Large intestine (tissue), 12 donors: ENCODE measurements at places on chromosomes 2 and 18. TPM values are rescaled to one million over a fixed set of nuclear protein-coding genes. Genes with fewer than 3 reads are reported as not detected.

DNA sequence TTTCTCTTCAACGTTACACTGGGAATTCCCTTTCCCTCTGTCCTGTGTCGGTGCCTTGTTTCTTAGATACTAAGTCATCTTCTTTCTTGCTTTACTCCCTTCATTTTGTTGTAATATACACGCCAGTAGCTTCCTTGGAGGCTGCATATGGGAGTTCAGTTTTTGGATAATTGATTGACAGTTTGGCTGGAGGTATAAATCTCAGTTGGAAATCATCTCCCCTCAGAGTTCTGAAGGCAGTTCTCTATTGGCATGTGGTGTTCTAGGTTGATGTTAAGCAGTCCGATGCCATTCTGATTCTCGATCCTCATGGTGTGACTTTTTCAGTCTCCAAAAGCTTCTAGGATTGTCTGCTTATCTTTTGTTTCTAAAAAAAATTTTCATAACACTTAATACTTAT is 152.5 kb upstream of the GLI2 start:
- no peak for DNase-seq
- H3K27ac ChIP-seq: no peak overlapping the region
- H3K27me3 ChIP-seq: peaks cover 45% of the 10 kb centered on the region
- H3K4me3 ChIP-seq: no peak overlapping the region
- no peaks in the 10 kb centered on the region for H3K4me1 ChIP-seq
- H3K36me3 ChIP-seq: no peaks in the 10 kb centered on the region

DNA sequence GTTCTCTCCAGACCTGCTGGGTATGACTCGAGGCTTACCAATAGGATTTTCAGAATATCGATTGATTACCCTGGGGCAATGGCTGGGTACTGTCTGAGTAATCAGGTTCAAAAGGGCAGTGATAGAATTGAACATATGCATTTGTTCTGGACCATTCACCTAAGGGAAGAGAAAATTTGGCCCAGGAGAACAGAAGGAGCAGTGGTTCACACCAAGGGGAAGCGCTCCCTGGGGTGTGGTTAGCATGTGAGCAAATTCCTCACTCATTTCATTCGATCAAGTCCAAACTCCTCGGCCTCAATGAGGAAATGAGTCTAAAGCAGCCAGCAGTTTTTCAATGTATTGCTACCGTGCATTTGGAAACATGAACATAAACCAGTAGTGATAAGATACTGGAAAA is 55.6 kb downstream of the CYP26B1 start:
- H3K27ac ChIP-seq: no peak overlapping the region
- H3K4me3 ChIP-seq: no peak overlapping the region
- peaks cover 7% of the 10 kb centered on the region for H3K4me1 ChIP-seq

DNA sequence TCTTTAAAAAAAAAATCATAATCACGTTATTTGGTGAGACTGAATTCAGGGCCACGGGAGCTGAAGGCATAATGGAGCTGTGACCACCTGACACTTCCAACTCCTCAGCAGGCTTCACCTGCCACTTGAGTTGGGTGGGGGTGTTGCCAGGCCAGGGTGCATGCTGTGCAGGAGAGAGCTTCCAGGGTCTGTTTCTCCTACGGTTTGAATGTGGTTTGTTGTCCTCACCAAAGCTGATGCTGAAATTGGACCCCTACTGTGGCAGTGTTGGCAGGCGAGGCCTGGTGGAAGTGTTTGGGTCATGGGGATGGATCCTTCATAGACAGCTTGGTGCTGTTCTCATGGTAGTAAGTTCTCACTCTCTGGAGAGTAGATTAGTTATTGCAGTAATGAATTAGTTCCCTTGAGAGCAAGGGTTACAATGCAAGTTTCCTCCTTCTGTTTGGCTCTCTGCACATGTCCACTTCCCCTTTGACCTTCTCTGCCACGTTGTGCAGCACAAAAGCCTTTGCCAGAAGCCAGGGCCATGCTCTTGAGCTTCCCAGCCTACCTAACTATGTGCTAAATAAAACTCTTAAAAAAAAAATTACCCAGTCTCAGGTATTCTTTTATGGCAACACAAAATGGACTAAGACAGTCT is 38.3 kb upstream of the ANKRD44 start:
- peaks cover 14% of the 10 kb centered on the region for H3K4me1 ChIP-seq
- no peak for DNase-seq
- H3K36me3 ChIP-seq: no peaks in the 10 kb centered on the region
- H3K27me3 ChIP-seq: no peaks in the 10 kb centered on the region
- H3K27ac ChIP-seq: no peak overlapping the region
- H3K4me3 ChIP-seq: no peak overlapping the region

AKAIN1 gene
- 0.12 TPM for polyA plus RNA-seq

GRCh38 chr2:134123332-134123731 is 130.5 kb upstream of the MGAT5 start:
- H3K4me1 ChIP-seq: peaks cover 56% of the 10 kb centered on the region
- peak overlapping the region; percentile 78 for H3K27ac ChIP-seq
- no peaks in the 10 kb centered on the region for H3K36me3 ChIP-seq
- DNase-seq: peak; percentile 43
- no peaks in the 10 kb centered on the region for H3K27me3 ChIP-seq
- no peak overlapping the region for H3K4me3 ChIP-seq

DNA sequence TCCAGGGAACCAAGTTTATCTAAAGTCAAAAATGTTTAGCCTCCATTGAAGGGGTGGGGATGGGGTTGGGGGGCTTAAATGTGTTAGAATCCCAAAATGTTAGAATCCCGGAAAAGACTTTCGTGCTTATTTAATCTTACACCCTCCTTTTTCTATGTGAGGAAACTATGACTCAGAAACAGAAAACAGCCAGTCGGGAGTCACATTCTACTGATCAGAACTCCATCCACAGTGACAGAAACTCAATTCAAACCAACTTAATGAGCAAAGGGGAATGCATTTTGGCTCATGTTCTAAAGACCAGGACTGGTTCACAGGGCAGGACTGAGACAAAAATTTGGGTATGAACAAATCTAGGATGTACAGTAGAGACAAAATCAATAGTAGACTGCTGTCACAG is 31.9 kb upstream of the AFTPH start:
- no peak overlapping the region for H3K27ac ChIP-seq
- no peak for DNase-seq
- H3K4me3 ChIP-seq: no peak overlapping the region
- H3K36me3 ChIP-seq: no peaks in the 10 kb centered on the region
- no peaks in the 10 kb centered on the region for H3K27me3 ChIP-seq

GYPC gene
- 26.7 TPM for polyA plus RNA-seq

GRCh38 chr2:188726626-188727247 is 247.4 kb upstream of the COL3A1 start:
- no peak overlapping the region for H3K27ac ChIP-seq
- no peak overlapping the region for H3K4me3 ChIP-seq
- DNase-seq: no peak
- H3K36me3 ChIP-seq: no peaks in the 10 kb centered on the region
- no peaks in the 10 kb centered on the region for H3K27me3 ChIP-seq

- peak; percentile 5 for DNase-seq
- H3K27me3 ChIP-seq: no peaks in the 10 kb centered on the region
- H3K36me3 ChIP-seq: no peaks in the 10 kb centered on the region
- no peak overlapping the region for H3K27ac ChIP-seq
- H3K4me1 ChIP-seq: no peaks in the 10 kb centered on the region
These were observed 316.9 kb downstream of the TXNL1 start for GRCh38 chr18:56321470-56321869.

GRCh38 chr2:48756289-48756688 is 765 bp upstream of the LHCGR start:
- no peak overlapping the region for H3K4me3 ChIP-seq
- peaks cover 31% of the 10 kb centered on the region for H3K27me3 ChIP-seq
- peaks cover 5% of the 10 kb centered on the region for H3K4me1 ChIP-seq
- H3K27ac ChIP-seq: no peak overlapping the region

- H3K27me3 ChIP-seq: no peaks in the 10 kb centered on the region
- peak; percentile 53 for DNase-seq
- no peaks in the 10 kb centered on the region for H3K36me3 ChIP-seq
- peaks cover 58% of the 10 kb centered on the region for H3K4me1 ChIP-seq
- no peak overlapping the region for H3K4me3 ChIP-seq
These were observed 240.0 kb upstream of the NT5C1B start for GRCh38 chr2:18829251-18829902.

DNA sequence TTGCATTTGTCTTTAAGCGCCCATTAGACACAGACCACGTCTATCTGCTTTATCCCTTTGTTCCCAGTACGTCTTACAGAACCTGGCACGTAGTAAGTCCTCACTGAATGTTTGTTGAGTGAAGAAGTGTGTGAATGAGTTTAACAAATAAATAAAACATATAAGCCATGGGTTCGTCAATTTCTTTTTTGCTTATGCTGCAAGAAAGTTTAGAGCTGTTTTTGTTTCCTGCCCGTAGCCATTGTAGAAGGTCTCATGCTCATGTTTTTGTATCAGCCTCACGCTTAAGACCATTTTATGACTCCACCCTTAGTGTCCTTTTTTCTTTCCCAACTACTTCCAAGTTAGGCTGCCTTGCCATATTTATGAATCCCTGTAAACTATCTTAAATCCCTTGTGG is 2.5 kb downstream of the ADD2 start:
- peaks cover 60% of the 10 kb centered on the region for H3K27me3 ChIP-seq
- H3K36me3 ChIP-seq: no peaks in the 10 kb centered on the region
- H3K27ac ChIP-seq: no peak overlapping the region
- DNase-seq: no peak

DNA sequence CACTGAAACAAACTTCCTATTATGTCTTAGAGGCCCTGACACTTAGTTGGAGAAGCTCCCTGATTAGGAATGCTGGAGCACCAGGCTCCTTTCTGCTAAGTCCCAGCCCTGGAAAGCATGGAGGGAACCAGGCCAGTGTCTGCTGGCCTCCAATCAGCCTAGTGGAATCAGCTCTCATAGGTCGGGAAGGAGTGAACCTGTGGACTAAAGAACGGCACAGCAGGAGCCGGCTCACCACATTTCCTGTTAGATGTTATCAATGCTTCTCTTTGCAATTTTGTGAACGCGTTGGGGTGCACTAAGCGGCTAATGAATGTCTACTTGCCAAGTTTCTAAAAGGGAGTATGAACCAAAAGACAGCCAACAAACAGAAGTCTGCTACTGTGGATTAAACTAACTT is 296.6 kb downstream of the NAPG start:
- no peaks in the 10 kb centered on the region for H3K27me3 ChIP-seq
- no peaks in the 10 kb centered on the region for H3K36me3 ChIP-seq
- DNase-seq: no peak
- H3K4me3 ChIP-seq: no peak overlapping the region

GDF7 gene
- polyA plus RNA-seq: 0.13 TPM

- no peak for DNase-seq
- peaks cover 14% of the 10 kb centered on the region for H3K36me3 ChIP-seq
- no peaks in the 10 kb centered on the region for H3K4me1 ChIP-seq
- H3K27ac ChIP-seq: no peak overlapping the region
- H3K4me3 ChIP-seq: no peak overlapping the region
These were observed 20.0 kb downstream of the NAB1 start for GRCh38 chr2:190668892-190669291.

CAPG gene
- 40.7 TPM for polyA plus RNA-seq

DNAH6 gene
- 1.6 TPM for polyA plus RNA-seq

DNA sequence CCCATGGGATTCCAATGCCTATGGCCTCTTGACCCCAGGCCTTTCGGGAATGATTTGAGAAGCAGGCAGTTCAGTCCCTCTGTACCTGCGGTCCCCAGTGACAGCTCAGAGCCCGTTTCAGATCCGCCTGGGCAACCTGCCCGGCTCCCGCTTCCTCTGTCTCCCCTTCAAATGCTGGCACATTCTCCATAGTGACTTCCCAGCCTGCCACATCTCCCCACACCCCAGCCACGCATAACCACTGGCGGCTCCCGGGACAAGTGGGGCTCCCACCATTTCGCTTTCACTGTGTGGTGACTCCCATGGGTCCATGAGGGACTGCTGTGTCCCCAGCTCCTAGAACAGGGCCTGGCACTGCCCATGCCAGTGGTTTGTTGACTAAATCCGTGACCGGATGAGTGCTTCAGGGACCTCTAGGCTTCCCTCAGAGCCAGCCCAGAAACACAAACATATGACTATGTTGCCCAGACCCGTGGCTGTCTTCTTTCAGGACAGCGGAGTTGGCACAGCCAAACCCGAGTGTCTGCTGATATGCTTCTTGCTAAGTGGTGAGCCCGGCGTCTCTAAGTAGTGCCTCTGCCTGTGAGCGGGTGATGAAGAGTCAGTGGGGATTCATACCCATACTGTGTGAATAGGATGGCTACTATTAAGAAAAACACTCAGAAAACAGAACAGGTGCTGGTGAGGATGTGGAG is 91.2 kb downstream of the GLI2 start:
- peaks cover 12% of the 10 kb centered on the region for H3K27me3 ChIP-seq
- no peak overlapping the region for H3K4me3 ChIP-seq
- H3K36me3 ChIP-seq: no peaks in the 10 kb centered on the region
- H3K4me1 ChIP-seq: no peaks in the 10 kb centered on the region
- no peak overlapping the region for H3K27ac ChIP-seq

- H3K36me3 ChIP-seq: no peaks in the 10 kb centered on the region
- H3K27me3 ChIP-seq: no peaks in the 10 kb centered on the region
- H3K4me1 ChIP-seq: no peaks in the 10 kb centered on the region
- no peak overlapping the region for H3K4me3 ChIP-seq
- H3K27ac ChIP-seq: no peak overlapping the region
- DNase-seq: no peak
These were observed 511.7 kb upstream of the CNTNAP5 start for GRCh38 chr2:123513351-123513750.

DNA sequence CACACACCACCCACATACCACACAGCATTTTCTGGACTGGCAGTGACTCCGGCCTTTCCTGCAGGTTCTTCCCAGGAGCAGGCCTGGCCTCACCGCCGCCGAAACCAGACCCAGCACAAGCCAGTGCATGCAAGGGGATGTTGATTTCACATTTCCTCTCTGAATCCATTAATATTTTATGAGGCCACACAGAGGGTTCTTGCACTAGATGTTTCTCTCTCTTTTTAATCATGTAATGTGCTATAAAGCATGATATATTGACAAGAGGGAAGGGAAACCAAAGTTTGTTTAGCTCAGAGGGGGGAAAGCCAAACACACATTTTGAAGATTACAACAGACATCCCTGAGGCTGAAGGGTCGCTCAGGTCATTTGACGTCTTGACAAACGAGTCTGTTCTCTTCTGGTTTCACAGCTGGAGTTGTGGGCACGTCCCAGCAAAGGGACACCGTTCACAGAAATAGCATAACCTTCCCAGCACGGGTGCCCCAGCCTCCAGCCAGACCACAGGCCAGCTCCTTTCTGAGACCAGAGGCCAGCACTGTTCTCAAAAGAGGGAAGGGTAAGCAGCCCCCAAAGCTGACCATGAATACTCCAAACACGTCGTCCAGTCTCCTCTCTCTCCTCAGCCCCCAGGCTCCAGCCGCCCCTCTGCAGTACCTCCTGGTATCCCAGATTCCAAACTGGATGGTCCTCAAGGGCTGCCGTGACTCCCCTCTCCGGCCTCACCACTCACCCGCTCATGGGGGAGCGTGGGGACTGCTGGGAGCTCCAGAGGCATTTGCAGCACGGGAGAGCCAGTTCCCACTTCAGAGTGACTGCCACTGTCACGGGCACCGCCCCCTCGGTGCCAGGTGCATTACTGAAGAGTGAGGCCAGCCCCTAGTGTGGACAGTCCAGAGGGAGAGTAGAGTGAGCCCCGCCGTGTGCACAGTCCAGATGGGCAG is 340.3 kb upstream of the SALL3 start:
- no peak overlapping the region for H3K27ac ChIP-seq
- no peaks in the 10 kb centered on the region for H3K4me1 ChIP-seq
- DNase-seq: no peak
- no peaks in the 10 kb centered on the region for H3K36me3 ChIP-seq
